Activated CD8-positive, alpha-beta memory T cell treated with anti-CD3 and anti-CD28 coated beads for 1 hour (primary cell): ENCODE measurements at places on chromosomes 6 and 20.

DNA sequence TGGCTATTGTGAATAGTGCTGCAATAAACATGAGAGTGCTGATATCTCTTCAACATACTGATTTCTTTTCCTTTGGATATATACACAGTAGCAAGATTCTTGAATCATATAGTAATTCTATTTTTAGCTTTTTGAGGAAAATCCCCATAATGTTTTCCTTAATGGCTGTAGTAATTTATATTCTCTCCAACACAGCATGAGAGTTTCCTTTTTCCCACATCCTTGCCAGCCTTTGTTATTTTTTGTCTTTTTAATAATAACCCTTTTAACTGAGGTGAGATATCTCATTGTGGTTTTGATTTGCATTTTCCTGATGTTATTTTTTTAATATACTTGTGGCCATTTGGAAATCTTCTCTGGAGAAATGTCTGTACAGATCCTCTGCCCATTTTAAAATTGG lies 132.6 kb downstream of the PRL start:
- no peak for DNase-seq

- no peak for DNase-seq
Observed at GRCh38 chr6:124699038-124699437, 263.2 kb upstream of the RNF217 start.

DNA sequence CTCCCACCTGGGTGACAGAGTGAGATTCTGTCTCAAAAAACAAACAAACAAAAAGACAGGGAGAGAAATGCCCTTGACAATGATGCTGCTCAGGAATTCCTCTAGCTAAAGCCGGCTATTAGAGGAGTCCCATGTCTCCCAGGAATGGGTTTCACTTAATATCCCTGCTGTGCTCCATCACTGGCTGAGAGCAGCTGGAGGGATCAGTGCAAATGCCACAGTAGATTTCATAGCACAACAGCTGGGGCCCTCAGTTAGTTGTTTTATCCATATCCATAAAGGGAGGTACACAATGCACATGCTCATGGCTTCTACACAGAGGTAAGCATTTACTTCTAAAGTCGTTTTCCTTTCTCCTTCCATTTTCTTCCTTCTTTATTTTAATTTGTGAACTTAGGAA lies 742.0 kb upstream of the POU3F2 start:
- no peak for DNase-seq

DNA sequence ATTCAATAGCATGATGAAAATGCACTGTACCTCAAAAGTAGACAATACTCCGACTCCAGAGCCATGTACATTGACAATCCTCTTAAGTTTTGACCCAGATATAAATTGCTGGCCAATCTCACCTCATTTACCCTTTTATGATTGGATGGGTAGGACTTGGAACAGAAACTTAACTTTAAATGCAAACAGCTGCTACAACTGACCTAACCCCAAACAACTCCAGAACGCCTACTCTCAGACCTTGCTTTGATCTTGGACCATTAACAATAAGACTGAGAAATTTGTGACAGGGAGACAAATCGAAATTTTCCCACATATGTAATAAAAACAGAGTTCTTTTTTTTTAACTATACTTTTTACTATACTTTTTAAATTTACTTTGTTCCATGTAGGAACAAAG lies 200.5 kb upstream of the MCHR2 start:
- DNase-seq = no peak

- no peak for DNase-seq
Observed at GRCh38 chr6:31701666-31702404, 1.3 kb downstream of the ABHD16A start.

- no peak for DNase-seq
Observed at GRCh38 chr20:46870041-46870440, 24.6 kb upstream of the EYA2 start.

DNA sequence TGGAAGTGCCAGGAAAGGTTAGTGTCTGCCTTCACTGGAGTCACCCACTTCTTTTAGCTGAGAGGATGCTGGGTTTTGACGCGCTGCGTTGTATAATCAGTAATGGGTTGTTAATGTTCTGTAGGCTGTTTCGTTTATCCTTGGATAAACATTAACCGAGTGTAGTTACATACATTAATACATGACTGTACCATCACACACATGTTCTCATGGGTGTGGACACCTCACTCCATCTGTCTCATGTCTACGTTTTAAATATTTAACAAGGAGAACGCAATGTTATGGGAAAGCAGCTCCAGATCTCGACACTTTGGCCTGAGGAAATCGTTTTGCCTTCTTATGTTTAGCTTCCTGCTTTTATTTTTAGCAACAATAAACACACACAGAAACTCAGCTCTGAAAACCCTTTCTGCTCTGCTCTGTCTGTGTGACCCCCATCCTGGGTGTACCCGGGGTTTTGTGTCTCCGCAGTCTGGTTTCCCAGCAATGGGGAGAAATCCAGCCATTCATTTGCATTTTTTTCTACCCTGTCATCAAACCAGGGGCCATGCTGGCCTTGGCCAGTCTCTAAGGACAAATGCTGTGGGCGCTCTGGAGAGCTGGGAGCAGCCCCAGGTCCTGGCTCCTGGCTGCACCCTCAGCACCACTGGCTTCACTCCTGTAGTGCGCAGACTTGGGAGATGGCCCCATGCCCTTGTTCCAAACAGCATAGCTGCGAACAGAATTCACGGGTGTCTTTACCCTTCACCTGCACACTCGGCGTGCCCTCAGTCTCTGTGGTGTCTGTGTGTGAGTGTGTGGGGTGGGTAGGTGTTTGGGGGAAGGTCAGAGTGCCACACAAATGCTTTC lies 110.8 kb downstream of the ERMARD start:
- DNase-seq = no peak

- no peak for DNase-seq
Observed at GRCh38 chr20:23207826-23208540, 121.9 kb upstream of the CD93 start.

- DNase-seq = no peak
Observed at GRCh38 chr6:15674690-15675386, 12.0 kb upstream of the DTNBP1 start.

DNA sequence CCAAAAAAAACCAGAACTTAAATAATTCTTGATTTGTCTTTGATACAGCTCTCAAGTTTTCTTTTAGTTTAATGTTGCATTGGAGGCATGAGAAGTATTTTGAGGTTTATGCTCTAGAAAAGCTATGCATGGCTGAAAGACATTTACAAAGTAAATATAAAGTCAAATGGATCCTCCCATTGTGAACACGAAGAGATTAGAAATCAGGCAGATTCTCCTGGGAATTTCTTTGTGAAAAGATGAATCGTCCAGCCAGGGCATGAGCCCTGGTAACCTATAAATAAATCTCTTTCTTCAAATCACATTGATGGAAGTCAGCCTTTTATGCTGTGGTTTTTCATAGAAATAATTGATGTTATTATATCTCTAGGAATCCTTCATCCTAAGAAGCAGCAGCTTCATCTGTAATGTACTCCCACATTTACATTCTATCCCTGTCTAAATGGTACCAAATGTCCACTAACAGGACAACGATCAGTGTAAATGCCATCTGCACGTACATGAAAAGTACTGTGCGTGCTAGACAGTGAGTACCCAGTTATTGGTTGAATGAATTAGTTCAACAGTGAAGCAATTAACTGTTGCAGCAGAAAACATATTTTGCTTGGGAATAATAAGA lies 143.6 kb downstream of the ALDH8A1 start:
- no peak for DNase-seq

GRCh38 chr20:58891718-58892140 lies 39.2 kb downstream of the GNAS start:
- DNase-seq = no peak
